Sciatic nerve (tissue), 2 donors: ENCODE measurements at places on chromosomes 16 and 17.

DNA sequence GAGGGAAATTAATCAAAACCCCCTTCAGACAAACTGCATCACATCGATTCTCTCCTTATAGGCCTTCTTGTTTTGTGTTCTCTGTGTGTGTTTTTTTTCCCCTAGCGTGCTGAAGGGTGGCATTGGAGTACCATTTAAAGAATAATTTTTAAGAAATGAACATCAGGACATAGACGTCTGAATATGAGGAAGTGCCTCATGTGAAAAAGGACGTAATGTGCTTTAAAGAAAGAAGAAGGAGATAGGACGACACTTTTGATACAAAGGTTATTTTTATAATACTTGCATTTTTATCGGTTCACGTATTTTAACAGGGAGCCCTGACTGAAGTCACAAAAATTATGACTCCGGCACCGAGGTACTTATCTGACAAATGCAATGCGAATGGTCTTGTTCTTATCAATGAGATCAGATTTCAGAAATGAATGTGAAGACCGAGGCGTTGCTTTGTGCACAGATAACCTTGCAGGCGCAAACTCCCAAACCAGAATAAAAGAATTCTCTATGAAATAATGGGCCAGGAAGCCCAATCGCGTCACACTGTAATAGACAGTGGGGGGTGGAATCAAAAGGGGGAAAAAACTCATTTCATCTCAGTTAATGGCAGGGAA, 606.3 kb downstream of the MAF start:
- DNase-seq = no peak

DNA sequence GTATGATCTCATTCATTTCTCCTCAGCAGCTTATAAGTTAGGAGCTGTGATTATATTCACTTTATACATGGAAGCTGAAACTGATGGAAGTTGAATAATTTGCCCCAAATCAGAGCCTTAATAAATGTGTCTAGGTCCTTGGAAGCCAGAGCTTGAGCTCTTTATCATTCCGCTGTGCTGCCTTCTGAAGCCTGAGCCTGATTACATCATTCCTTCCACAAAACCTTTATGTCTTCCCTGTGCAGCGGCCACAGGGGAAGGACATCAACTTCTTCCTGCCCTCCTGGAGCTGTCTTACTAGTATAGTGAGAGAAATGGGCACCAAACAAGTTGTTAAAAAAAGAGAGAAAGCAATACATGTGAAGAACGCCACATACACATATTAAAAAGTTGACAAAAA, 6.8 kb downstream of the TNRC6C start:
- DNase-seq = no peak

GRCh38 chr16:4465977-4466779, 8.2 kb downstream of the NMRAL1 start:
- no peak for DNase-seq

DNA sequence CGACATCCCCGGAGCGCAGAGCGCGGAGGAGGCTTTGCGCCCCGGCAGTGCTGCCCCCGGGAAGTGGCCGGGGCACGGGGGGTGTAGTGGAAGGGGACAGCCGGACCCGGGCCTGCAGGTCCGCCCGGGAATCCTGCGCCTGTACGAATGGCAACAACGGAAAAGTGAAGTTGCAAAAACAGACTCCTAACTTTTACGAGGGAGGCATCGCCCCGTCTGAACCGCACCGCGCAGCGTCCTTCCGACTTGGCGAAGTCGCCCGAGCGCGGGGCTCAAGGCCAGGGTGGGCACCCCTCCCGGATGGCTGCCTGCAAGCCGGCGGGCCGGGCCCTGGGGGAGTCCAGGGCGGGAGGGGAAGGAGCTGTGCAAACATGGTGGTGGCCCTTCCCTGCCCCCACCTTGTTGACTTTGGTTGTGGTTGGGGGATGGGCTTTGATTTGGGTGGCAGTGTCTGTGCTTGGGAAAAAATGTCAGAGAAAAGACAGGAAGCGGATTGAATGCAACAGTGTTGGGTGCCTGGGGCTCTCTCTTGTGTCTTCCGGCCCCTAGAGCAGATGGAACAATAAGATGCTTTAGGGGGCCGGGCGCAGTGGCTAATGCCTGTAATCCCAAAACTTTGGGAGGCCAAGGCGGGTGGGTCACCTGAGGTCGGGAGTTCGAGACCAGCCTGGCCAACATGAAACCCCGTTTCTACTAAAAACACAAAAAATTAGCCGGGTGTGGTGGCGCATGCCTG, 675 bp downstream of the RNF213 start:
- peak; percentile 78 for DNase-seq

DNA sequence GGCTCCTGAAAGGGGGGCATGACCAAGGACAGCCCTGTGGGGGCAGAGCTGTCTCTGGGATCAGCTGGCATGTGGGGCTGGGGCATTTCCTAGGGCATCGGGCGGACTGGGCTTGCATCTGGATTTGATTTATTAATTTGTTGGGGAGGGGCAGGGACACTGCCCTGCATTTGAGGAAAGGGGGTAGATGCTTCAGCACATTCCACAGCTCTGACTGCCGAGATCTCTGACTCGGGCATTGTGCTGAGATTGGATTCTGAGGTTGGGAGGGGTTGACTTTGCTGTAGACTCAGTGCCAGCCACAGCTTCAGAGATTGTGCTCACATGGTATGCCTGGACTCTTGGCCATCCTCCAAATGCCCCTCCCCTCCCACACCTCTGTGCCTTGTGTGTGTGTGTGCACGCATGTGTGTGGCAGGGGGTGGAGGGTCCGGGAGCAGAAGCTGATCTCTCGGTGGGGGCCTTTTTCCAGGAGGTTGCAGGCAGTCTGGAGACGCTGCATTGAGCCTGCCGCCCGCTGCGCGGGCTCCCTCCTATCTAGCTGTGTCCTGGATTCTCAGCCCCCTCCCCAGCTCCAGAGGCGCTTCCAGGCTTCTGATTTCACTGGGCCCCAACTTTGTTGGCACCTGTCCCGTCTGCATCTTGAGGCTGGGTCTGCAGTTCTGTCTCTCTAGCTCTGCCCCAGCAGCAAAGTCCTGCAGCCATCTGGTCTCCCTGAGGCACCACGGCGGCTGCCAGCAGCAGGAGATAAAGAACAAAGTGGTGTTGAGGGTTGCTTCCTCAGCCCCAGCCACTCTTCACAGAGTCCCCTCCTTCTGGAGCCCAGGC, 14.9 kb downstream of the IGFBP4 start:
- peak; percentile 79 for DNase-seq

DNA sequence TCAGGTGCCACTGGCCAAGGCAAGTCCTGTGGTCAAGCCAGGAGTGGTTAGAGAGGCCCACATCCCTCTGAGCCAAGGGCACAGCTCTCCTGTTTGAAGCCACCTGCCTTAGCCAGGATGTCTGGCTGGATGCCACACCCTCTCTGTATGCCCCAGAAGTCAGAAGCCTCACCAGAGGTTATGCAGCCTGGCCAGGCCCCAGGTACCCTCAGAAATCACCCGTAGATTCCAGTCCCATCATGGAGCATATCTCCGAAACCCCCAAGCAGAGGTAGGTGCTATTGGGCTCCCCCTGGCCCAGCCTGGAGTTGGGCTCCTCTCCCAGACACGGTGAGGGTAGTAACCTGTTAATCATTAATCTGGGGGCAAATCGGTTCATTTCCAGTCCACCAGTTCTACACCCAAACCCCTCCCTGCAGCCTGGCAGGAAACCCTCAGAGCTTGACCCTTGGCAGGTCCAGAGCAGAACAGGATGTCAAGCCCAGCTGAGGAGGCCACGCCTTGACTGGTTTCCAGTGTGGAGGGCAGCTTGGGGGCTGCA, 60.6 kb upstream of the TMEM97 start:
- DNase-seq = no peak

DNA sequence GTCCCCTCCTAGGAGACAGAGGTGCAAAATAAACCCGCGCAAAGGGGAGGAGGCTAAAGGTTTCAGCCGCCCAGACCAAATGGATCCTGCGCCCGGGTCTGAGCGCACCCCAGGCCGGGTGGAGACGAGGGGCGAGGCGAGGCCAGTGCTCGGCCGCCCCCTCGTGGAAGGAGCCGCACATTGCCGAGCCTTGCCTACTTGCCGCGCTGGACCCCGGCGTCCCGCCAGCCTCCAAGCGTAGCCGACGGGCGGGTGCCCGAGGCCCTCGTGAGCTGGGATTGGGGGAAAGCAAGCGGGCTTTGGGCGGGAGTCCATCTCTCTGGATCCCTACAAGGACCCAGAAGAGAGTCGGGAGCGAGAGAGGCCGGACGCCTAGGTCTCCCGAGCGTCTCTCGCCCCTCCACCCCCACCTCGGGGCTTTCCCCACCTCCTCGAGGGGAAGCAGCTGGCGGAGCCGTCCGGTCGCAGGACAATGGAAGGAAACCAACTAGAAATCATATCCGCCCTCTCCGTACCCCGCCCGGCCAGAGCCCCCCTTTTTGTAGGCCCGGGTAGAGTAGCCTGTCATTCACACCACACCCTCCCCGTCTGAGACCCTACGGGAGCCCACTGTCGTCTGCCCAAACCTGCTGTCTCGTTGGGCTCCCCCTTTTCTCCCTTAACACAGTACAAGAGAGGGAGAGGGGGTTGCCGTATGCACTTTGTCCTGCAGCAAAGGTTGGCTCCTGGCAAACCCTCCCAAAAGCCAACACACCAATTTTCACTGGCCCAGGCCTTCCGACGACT, 664 bp upstream of the BCL6B start:
- DNase-seq = peak; percentile 85

DNA sequence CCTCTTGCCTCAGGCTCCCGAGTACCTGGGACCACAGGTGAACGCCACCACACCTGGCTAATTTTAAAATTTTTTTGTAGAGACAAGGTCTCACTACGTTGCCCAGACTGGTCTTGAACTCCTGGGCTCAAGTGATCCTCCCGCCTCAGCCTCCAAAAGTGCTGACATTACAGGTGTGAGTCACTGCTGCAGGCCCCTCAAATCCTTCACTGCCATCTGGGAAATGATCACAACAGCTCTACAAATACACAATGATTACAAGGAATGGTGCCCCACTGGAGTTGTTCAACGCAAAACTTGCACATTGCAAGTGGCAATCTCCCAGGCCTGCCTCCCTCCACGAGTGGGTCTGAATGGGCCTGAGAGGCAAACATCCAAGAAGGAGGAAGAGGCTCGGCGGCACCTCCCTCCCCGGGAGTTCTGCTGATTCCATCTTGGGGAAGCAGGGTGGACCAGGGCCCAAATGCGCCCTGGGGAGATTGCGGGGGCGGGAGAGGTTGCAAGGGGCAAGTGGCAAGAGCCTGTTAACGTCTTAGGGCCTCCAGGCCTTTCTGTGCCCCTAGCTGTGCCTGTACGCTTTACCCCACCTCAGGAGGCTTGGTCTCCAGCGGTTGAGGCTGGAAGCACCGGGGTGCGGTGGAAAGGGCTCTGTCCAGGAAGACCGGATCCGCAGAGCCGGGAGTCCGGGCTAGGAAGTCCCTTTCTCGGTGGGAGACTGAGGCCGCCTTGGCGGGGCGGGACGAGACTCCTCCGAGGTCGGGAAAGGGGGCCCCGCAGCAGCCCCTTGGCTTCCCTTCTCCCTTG, 656 bp upstream of the IGFBP4 start:
- peak; percentile 86 for DNase-seq

- no peak for DNase-seq
Measured at GRCh38 chr16:65202461-65202860, 80.6 kb upstream of the CDH11 start.

DNA sequence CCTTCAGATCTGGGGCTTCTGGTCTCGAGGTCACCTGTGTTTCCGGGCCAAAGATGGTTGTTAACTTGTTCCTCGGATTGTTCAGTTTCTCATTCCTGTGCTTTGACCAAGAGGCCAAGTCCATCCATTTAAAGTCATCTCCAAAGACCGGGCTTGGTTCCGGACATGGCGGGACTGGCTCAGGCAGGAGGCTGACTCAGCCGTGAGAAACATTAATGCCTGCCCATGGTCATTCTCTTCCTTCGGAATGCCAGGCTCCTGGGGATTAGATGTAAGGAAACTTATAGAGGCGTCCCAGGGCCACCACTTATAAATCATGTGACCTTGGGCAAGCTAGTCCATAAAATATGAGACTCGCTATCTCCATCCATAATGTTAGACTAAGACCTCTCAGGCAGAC, 13.6 kb upstream of the NKD1 start:
- peak; percentile 12 for DNase-seq

DNA sequence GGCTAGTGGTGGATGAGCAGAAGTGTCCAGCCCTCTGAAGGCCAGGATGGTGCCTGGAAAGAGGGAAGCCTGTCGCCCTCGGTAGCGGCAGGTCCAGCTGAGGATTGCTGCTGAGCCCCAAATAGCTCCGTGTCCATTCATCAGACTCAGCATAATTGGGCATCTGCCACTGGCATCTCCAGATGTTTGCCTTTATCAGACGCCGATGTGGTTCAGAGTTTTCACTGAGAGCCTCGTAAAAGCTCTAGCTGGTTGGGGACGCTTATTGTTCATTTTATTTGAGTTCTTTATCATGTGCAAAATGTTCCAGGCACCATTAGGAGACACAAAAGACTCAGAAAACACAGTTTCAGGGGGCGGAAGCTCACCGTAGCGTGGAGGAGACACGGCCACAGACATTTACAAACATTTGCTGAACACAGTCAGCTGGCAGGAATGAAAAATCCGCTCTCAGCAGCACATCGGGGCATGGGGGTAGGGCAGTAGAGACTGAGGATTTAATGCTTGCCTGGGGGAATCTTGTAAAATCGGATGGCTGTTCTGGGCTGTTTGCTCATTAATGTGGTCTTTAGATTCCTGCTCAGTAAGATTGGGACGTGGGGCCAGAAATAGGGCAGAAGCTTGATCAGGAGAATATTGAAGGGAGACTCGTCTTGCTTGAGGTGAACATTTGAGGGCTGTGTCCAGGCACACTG, 41.7 kb downstream of the SMPD3 start:
- no peak for DNase-seq

GRCh38 chr17:6546069-6546718, 10.2 kb downstream of the PITPNM3 start:
- DNase-seq = no peak

GRCh38 chr17:50234581-50234980, 33.1 kb upstream of the COL1A1 start:
- DNase-seq = no peak

DNA sequence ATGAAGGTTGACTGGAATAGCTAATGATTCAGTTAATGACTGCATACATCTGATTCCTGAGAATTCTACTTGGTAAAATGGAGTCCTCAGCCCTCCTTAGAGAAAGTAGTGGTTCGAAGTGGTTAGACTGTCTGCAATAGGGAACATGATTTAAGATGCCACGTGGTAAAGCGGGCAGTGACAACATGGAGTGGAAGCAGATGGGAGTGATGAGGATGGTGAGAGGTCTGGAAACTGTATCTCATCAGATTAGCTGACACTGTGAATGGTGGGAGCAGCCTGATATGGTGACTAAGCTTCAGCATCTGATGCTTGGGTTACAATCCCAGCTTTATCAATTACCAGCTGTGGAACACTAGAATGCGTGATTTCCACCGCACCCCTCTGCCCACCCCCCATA, 8.4 kb downstream of the CDH11 start:
- DNase-seq = no peak

GRCh38 chr16:3068487-3068886, 3.0 kb downstream of the IL32 start:
- DNase-seq = no peak

DNA sequence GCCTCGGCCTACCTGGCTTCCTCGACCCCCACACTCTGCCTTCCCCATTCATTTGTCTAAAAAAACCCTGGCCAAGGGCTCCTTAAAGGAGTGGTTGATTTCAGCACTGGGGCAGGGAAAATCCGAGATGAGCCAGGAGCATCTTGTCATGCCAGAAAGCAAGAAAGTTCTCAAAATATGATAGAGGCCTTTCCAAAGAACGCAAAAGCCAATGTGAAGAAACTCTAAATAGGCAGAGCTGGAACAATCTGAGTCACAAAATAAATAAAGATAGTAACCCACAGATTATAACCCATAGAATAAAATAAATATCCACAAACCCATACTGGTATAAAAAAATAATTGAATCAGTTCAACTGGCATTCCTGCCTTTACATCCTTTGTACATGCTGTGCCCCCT, 192.3 kb upstream of the SALL1 start:
- no peak for DNase-seq
